ENCODE measurements at places on chromosomes 4 and X.

DNA sequence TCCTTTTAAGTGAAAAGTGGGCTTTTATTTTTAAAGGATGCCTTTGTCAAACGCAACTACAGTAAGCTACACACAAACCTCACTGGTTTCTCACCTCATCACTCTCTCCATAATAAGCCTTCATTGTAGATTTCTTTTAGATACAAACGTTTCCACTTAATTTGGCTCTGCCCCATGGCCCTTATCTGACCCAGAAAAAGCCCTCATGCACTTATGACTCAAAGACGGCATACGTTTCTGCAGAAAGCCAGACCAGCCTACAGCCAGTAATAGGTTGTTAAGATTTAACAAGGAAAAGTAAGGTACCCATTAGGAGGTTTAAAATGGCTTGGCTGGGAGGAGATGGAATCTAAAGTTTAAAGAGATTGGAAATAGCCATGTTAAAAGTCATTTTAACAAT, 914.6 kb upstream of the INTU start:
- DNase-seq = no peak

- DNase-seq = no peak
Observed at GRCh38 chr4:176839656-176840055, 46.9 kb upstream of the VEGFC start.

- no peak for DNase-seq
Observed at GRCh38 chr4:96675896-96676295, 836.0 kb downstream of the PDHA2 start.

GRCh38 chrX:107559506-107559905, 68.8 kb upstream of the PRPS1 start:
- DNase-seq = no peak

DNA sequence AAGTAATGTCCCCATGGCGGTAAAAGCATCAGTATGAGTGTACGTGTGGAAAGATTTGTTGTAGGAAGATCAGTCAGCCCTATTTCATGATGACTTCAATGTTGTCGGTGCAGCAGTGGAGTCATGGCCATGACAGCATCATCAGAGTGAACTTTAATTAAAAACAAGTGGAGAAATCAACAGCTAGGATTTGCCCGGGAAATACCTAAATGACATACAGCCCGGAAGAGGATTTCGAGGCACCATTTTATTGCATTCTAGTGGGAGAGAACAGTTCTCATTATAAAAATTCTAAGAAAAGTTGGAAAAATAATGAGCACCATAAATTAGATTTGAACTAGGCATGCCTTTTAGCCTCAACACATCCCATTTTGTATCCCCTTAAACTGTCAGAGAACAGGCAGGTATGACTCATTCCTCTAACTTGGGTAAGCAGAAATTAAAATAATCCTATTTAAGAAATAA, 170.1 kb downstream of the SHROOM3 start:
- DNase-seq = no peak

GRCh38 chr4:145101091-145101490, 3.0 kb downstream of the ABCE1 start:
- no peak for DNase-seq

DNA sequence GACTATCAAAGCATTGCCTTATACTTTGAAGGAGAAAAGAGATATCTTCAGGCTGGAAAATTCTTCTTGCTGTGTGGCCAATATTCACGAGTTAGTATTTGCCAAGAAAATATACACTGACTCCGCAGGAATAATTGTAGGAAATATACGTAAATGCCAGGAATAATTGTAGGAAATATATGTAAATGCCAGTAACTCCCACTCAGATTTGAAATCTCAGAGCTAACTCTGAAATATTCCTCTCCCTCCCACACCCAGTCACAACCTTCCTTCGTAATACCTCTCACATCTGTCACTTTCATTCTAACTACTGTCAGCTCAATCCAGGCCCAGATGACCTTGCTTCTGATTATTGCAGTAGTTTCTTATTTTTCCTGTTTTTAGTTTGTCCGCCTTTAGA, 73.5 kb downstream of the WDR19 start:
- DNase-seq = no peak

- DNase-seq = no peak
Observed at GRCh38 chr4:80058740-80059139, 14.3 kb downstream of the ANTXR2 start.

DNA sequence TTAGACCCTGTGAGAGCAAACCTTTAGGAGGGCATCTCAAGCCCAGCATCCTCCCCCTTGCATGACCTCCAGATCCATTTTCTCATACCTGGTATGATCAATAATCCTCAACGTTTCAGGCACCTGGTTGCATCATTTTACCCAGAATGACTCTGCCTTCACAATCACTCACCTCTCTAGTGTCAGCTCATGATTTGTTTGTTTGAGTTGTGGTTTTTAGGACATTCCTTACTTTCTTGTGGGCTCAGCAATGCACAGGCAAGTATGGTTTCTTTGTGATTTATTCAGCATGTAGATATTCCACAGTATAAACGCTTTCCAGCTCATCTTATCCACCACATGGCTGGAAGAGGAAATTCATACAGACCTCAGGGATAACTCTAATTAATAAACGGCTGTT, 93.6 kb upstream of the CPEB2 start:
- no peak for DNase-seq

DNA sequence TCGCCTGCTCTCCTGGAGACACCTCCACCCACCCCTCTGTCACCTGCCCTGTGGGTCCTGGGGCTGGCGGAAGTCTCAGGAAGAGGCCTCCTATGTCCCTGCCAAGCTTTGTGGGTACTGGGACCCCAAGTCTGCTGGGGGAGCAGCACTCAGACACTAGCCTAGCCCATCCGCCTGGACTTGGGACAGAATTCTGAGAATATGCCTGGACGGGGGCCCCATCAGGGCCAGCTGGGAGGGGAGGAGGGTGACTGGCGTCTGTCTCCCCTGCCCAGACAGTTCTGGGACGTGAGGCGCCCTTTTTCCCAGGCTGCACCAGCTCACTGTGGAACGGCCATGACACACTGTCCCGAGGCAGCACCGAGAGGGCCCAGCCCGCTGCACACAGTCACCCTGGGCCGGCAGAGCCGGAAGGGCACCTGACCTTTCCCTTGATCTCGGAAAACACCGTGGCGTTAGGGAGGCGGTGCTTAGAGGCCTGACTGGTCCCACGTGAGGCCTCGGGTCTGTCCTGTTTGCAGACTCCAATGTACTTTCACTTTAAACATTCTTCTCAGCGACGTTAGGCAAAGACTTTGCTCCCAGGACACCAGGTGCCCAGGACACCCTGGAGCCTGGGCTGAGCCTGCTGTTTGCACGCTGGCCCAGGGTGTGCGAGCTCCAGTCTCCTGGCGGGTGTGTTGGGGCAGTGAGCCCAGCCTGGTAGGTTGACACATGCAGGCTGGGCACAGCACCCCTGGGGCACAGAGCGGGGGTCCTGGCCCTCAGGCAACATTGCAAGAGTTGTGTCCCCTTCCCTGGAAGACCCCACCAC, 700 bp downstream of the SLC26A1 start:
- no peak for DNase-seq

- DNase-seq = no peak
Observed at GRCh38 chr4:180280076-180280475, 1963.1 kb upstream of the TENM3 start.

DNA sequence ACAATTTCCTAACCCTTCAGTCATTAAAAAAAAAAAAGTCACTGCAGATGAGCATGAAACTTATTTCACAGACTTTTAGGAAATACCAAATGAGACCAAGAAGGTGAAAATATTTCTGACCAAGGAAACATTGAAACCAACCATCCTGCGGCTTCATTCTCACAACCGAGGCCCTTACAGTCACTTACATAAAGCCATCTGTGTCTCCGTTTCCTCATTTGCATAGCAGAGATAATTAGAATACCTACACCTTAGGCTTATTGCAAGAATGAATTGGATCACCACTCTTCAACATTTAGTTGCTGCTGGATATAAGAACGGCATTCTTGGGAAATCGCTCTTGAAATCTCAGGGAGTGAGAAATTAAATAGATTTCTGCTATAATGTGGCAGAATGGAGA, 356.2 kb downstream of the HS3ST1 start:
- no peak for DNase-seq

DNA sequence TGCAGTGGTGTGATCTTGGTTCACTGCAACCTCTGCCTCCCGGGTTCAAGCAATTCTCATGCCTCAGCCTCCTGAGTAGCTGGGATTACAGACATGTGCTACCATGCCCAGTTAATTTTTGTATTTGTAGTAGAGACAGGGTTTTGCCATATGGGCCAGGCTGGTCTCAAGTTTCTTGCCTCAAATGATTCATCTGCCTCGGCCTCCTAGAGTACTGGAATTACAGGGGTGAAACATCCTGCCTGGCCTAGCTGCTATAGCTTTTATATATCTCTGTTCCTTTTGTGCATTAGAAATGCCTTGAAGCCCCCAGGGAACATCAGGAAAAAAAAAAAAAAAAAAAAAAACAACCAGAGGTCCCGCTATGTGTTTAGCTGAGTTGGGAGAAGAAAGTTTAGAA, 34.8 kb downstream of the UBE2K start:
- DNase-seq = no peak

- DNase-seq = no peak
Observed at GRCh38 chr4:108483079-108483478, 137.3 kb upstream of the RPL34 start.

- no peak for DNase-seq
Observed at GRCh38 chrX:21996872-21997455, 35.2 kb upstream of the PHEX start.

DNA sequence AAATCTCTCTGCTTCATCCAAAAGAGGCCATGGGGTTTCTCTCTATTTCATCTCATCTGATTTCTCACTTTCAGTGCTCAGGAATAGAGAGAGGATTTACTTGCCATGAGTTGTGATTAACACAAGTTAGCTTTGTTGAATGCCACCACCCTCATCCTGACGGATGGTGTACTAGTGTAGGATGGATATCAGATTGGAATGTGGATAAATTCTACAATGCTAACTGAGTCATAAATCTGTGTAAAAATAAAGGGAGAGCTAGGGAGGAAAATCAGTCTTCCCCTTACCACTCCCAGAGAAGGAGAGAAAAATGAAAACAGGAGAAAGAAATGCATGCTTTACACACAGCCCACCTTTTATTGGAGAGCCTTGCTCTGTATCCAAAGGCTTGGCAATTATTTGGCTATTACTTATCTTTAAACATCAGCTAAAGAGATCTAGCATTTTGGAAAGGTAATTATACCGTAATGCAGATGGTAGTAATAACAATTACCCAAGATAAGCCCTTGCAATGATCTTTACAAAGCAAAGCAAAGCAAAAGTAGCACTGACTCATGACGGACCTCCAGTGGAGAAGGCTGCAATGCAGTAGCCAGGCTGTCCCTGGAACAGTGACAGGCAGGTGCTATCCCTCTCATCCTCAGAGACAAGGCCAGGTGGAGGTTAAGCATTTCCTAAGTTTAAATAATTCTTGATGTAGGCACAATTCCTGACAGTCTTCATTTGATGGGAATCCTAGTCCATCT, 306.3 kb upstream of the PPARGC1A start:
- no peak for DNase-seq

DNA sequence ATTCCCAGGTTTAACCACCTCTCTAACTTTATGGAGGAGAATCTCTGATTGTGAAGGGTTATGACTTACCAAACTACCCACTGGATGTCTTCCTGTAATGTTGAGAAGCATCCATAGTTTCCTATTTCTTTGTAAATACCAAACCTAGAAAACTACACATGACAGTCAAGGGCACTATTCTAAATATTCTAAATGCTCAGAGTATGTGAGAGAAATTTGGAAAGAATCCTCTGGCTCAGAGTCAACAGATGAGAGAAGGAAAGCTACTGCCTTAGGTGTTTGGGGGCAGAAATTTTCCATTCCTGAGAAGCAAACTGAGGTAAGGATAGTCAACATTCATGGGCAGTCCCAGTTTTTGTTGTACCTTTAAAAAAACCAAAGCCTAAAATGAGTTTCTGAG, 155.8 kb downstream of the KCNIP4 start:
- DNase-seq = no peak

DNA sequence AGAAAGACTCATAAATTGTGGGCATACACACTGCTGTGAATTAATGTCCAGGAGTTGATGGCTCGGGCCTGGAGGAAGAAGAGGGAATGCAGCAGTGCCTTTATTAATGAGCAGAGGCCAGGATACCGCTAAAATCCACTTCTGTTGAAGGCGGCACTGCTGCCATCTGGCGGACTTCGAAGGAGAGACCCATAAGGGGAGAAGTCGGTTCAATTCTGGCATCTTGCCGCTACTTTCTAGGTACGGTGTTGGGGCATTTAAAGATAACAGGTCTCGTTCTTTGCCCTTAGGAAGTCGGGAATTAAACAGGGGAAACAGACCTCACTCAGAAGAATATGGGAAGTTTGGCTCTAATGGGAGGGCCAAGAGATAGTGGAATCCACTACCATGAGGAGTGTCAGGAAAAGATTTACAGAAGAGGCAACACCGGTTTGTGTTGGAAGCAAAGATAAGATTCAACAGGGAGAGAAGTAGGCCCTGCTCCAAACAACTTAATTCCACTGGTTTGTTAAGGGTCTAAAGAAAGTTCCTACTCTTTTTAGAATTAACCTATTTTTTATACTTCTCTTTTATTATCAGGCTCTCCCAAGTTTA, 133.6 kb upstream of the GIMD1 start:
- peak; percentile 41 for DNase-seq

Data from stimulated activated CD4-positive, alpha-beta T cell treated with anti-CD3 and anti-CD28 coated beads, Interleukin-4, amount 100 ng/mL, for 1 hour (primary cell).